ENCODE measurements at places on chromosomes 7 and 10.

- DNase-seq: no peak
These were observed 197.4 kb downstream of the RNLS start for GRCh38 chr10:88385601-88386203.

DNA sequence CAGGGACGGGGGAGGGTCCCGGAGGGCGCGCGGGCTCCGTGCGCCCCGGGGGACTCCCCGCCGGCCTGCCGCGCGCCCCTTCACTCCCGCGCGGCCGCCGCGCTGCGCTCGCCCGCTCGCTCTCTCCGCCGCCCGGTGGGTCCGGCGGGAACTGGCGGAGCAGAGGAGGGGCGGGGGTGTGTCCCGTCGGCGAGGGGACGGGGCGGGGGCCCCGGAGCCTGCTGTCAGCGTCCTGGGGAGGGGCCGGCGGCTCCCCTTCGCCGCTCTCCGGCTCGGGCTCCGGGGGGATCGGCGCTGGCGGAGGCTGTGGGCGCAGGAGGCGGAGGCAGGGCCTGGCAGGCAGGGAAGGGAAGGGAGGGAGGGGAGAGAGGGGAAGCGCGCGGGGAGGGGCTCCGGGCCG, at the start of gene SH3PXD2A:
Gene SH3PXD2A, minus strand, starts transcription at position 153 of the 400 bp plus-strand sequence. CDS start 310 bp downstream, outside the sequence.
- no peak for DNase-seq

DNA sequence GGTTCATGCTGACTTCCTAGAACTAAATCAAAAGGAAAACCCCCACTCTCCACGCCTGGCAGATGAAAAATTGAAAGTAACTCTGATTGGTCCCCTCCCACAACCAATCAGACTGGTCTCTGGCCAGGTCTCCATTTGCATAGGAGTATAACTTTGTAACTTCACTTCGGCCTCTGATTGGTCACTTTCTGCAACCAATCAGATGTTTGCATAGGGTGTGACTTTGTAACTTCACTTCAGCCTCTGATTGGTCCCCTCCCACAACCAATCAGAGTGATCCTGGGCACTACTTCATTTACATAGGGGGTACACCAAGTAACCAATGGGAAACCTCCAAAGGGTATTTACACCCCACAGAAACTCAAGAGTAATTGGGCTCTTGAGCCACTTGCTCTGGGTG, 306.6 kb upstream of the PFKP start:
- no peak for DNase-seq

- no peak for DNase-seq
These were observed 374.6 kb downstream of the SUGCT start for GRCh38 chr7:40509287-40509996.

DNA sequence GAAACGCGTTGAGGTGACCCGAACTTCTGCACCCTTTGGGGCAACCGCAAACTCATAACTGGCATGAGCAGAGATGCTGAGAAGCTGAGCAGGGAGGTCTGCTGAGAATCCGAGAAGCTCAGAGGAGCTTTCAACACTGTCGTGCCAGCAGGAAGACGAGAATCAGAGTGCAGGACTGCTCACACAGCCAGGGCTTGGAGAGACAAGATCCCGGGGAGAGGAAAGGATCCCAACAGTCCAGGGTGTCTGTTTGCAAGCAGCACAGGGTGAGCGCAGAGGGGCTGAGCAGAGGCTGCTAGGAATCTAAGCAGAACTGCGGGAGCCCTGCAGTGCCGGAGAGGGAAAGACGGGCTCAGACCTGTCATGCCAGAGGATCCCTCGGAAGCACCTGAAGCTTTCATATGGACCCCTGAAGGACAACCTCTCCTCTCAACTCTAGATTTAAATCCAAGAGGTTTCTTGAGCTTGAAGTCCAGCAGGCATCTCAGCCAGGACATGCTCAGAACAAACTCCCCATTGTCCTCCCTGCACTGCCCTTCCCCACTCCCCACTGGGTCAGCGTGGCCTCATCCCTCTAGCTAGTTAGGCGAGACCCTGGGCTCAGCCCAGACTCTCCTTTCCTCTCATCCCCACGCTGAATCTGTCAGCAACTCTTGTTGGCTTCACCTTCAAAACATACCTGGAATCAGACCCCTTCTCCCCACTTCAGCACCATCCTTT, 40.7 kb downstream of the FOXL3 start:
- peak; percentile 7 for DNase-seq

DNA sequence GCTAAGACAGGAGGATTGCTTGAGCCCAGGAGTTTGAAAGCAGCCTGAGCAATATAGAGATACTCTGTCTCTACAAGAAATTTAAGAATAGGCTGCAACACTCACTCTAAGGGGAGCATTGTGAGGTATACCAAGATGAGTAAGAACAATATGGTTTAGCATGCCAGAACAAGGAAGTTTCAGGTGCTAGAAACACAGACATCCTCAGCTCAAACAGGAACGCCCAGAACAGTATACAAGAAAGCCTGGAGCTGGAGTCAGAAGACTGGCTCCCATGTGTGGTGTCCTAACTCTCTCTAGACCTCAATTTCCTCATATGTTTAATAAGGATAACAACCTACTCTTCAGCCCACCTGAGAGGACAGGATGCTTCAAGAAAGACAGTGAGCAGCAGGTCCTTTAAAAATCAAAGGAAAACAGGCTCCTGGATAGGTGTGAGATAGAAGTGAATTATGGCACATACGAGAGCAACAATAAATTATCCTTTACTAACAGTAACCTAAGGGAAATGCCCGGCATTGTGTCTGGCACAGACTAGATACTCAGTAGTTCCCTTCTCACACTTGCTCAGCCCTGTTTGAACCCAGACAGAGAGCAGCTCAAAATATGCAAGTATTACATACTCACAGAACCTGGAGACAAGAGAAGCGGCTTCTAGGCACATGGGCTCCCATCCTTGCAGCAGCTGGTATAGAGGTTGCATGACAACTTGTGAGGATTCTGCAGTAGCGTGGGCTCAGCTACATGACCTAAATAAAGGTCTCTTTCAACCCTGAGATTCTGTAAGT, 45.4 kb downstream of the KAT6B start:
- DNase-seq: no peak

- no peak for DNase-seq
These were observed 47.7 kb upstream of the MDFIC start for GRCh38 chr7:114874170-114874569.

- no peak for DNase-seq
These were observed 23.0 kb downstream of the SMKR1 start for GRCh38 chr7:129525225-129525862.

DNA sequence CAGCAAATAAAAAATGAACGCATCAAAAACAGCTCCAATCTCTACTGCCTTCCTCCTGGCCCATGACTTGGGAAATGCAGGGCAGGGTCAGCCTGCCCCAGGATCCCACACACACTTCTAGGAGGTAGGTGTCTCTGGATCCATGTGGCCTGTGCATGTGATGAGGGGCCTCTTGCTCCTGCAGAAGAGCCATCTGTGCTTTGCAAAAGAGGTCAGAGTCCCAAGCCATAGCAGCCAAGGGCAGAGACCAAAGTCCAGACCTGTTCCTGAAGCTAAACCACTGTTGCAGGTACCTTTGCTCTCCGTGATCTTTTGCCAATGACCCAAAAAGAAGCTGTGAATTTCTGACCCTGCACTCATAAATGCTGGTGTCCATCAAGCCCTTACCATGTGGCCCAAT, 57.1 kb downstream of the KCNMA1 start:
- no peak for DNase-seq

GRCh38 chr7:70092314-70093204, 494.3 kb downstream of the AUTS2 start:
- DNase-seq: peak; percentile 99
